Activated CD4-positive, alpha-beta T cell treated with anti-CD3 and anti-CD28 coated beads, Interleukin-10, Interleukin-2, amounts not matched to agents 100 ng/mL and 50 ng/mL, durations not matched to agents 16 hours and 8 hours (primary cell): ENCODE measurements at places on chromosomes 1 and 21.

GRCh38 chr1:166947398-166948043 is 27.8 kb downstream of the ILDR2 start:
- DNase-seq: no peak

- DNase-seq: no peak
Observed at GRCh38 chr1:29459620-29459945, 223.3 kb downstream of the PTPRU start.

- DNase-seq: peak; percentile 66
Observed at GRCh38 chr1:41238311-41238988, 3.7 kb downstream of the SCMH1 start.

DNA sequence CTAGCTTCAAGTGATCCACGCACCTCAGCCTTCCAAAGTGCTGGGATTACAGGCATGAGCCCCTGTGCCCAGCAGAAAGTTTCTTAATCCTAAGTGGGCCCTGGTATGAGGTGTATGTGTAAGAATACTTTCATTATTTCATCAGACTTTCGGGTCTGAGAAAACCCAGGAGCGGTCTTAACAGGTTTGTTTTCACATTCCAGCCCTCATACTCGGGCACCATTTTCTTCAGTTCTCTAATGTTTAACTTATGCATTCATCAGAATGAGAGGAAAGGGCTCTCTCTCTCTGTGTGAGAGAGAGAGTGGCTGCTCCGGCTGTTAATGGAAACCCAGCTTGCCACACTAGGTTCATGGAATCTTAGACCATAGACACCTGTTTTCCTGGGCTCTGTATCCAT is 4.2 kb upstream of the PADI1 start:
- no peak for DNase-seq

DNA sequence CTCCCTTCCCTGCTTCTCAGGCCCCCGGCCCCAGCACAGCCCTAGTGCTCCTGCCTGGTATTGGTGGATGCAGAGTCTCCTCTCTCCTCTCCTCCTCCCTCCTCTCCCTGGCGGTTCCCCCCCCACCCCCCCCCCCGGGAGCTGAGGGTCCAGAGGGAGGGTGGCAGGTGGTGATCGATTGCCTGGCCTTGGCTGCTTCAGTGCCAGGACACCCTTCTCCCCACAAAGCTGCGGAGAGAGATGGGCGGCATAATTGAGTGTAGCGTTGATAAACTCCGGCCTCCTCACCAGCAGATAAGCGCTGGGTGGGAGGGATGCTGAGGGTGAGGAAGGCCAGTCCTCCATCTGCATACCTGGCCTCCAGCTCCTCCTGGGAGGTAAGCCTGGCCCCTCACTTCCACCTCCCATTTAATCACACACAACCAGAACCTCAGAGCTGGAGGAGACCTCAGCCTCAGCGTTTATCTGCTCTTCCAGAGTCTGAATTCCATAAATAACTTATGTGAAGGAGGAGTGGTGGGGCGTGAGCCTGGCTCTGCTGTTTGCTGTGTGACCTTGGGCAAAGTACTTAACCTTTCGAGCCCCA is 60.8 kb downstream of the LRRN2 start:
- DNase-seq: no peak
